ENCODE measurements at places on chromosomes 3 and 15. TPM values are rescaled to one million over a fixed set of nuclear protein-coding genes. Genes with fewer than 3 reads are reported as not detected.

- no peak for DNase-seq
These were observed 100.4 kb upstream of the NR2E3 start for GRCh38 chr15:71709808-71710418.

DNA sequence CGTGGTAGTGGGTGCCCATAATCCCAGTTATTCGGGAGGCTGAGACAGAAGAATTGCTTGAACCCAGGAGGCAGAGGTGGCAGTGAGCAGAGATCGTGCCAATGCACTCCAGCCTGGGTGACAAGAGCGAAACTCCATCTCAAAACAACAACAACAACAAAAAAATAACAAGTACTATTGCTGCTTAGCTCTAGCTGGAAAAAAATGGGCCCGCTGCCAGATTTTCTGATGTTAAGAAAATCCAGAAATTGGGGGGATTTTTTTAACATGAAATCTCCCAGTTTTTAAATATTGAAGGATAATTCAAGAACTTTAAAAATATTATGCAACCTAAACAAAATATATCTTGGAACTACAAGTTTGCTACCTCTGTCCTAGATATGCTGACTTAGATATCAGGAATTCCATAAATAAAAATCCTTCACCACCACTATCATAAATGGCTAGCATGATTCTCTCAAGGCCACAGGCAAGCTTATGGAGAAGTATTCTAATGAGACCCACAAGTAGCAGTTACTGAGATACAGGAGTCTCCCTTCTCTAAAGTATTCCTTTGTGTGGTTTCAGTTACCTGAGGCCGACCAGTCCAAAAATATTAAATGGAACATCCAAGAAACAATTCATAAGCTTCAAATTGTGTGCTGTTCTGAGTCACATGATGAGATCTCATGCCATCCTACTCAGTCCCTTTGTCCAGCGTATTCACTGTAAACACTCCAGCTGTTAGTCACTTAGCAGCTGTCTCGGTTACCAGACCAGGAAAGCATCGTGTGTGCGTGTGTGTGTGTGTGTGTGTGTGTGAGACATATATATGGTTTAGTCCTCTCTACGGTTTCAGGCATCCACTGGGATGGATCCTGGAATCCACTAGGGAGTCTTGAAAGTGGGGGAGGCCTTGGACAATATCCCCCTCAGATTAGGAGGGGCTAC is 277.2 kb downstream of the TBL1XR1 start:
- DNase-seq: peak; percentile 83

The TM4SF18 gene
- total RNA-seq: 28.5 TPM

The PRSS50 gene
- total RNA-seq: 2.2 TPM

The MRPS22 gene
- total RNA-seq: 44.7 TPM

The GATA2 gene
- 37.0 TPM for total RNA-seq
